ENCODE measurements at places on chromosomes 5 and 9. TPM values are rescaled to one million over a fixed set of nuclear protein-coding genes. Genes with fewer than 3 reads are reported as not detected.

DNA sequence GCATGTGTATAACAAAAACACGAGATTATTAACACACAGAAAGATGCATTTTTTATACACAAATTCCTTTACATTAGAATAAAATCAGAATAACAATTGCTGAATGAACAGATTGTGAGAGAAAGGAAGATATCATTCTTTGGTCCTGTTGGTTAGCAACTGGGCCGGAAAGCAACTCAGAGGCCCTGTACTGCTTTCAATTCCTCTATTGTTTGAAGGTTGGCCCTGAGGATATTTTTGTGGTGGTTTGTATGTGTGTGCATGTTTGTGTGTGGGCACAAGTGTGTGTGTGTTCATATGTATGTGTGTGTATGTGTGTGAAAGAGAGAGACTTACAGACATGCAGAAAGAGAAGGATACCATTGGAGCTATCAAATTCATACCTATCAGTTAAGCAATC lies 356.8 kb upstream of the DMAC1 start:
- DNase-seq, result no peak

- no peak for DNase-seq
Observed at GRCh38 chr9:98580956-98581355, 127.8 kb downstream of the GABBR2 start.

The MARVELD2 gene
- total RNA-seq, result 15.6 TPM

DNA sequence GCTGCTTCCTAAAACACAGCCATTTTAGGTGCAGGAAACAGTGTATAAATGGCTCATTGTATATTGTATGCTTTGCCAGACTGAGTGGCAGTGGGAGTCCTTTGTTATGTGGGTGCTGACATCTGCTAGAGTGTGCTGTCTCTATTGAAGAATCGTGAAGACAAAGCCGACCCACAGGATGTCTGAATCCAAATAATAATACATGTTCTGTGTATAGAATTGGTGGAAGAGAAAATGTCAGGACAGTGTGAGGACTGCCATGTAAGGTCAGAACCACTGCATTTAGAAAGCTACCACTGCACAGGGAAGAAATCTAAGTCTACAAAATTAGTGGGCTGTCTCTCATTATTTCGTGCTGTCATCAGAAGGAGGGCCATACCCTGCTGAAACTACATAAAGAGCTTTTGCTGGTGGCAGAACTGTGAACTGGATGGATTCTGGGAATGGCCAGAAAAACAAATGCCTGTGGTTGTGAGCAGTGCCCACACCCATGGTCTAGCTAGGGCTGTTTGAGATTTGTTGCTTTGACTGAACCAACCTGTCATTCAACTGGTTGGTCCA lies 2.5 kb downstream of the IL7R start:
- DNase-seq, result no peak

GRCh38 chr5:76592692-76593091 lies 30.5 kb downstream of the F2RL2 start:
- DNase-seq, result no peak

The FLT4 gene
- 7.2 TPM for total RNA-seq

- no peak for DNase-seq
Observed at GRCh38 chr9:25733336-25733982, 55.2 kb upstream of the TUSC1 start.

GRCh38 chr5:51465165-51465564 lies 81.9 kb downstream of the ISL1 start:
- DNase-seq, result no peak

DNA sequence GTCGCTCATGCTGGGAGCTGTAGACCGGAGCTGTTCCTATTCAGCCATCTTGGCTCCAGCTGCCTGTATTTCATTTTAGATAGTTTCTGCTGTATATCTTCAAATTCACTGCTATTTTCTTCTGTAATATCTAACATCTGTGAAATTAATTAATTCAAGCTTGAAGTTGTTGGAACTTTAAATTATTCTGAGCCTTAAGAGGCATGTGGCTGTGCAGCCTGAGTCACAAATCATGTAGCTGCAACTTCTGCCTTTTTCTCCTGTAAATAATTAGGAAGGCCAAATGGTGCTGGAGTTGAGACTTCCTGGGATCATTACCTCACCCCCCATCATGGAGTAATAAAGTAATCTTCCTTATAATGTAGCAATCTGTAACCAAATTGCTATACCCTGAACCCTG lies 183.3 kb upstream of the PCSK5 start:
- no peak for DNase-seq

The FOXD4 gene
- 0.26 TPM for total RNA-seq
